ENCODE measurements at places on chromosomes 5 and 9.

- DNase-seq: peak; percentile 79
Measured at GRCh38 chr5:36156619-36157018, 4.7 kb downstream of the SKP2 start.

DNA sequence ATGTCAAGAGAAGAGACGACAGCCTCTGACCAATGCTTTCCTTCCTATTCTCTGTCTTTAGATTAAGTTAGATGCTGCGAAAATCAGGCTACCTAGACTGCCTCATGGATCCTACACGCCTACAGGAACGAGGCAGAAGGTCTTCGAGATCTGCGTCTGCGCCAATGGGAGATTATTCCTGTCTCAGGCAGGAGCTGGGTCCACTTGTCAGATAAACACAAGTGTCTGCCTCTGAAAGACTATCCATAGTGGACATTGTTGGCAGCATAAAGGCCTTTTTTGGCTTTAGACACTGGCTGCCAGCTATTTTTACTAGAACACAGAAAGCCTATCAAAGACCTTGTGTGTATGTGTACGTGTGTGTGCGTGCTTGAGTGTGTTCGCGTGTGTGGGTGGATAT is 90.9 kb upstream of the PPP1R2B start:
- DNase-seq: no peak

- DNase-seq: no peak
Measured at GRCh38 chr5:160649304-160649703, 202.7 kb downstream of the ATP10B start.

DNA sequence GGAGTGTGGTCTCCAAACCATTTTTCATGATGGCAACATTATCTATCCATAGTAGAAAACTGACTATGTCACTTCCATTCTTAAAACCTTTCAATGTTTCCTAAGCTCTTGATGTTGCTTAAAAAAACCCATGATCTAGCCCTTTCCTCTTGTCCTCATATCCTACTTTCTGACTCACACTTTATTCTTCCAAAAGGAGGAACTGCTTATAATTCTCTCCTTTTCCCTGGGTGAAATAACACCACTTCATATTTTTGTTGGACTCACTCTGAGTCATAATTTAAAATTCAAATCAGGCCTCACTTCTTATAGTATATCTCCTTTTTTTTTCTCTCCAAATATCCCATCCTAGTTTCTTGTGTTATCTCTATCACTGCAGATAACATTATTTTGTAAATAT is 513.9 kb downstream of the MAN2A1 start:
- DNase-seq: no peak

- no peak for DNase-seq
Measured at GRCh38 chr5:174071484-174071883, 26.0 kb downstream of the NSG2 start.

- peak; percentile 10 for DNase-seq
Measured at GRCh38 chr9:136625101-136626065, 37.3 kb upstream of the EGFL7 start.

- DNase-seq: no peak
Measured at GRCh38 chr9:86526021-86526420, 171.8 kb upstream of the TUT7 start.

DNA sequence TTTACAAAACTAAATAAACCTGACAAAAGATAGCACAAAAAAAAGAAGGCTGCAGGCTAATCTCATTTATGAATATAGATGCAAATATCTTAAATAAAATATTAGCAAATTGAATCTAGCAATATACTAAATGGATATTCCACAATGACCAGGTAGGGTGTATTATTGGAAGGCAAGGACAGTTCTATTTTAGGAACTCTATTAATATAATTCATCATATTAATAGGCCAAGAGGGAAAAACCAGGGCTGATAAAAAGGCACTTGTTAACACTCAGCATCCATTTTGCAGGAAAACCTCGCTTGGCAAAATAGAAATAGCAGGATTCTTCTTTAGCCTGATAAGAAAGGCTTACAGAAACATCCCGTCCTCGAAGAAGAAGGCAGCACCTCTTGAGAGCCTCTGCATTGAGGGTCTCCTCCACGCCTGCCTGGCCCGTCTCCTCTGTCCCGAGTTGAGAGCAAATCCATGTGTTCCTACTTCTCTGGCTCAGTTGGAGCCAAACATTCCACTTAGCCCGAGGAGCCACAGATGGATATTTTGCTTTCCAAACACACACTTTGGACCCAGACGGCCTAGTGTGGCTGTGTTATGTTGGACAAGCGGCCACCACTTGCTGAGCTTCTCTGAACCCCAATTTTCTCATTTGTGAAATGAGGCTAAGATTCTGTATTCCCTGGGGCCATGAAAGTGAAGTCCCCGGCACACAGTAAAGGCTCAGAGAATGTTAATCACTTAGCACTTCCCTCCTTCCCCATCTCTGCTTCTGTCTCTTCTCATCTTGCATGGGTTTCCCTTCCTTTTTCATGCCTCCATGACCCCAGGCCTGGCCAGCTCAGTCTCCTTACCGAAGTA is 181.8 kb upstream of the MVB12B start:
- DNase-seq: no peak

GRCh38 chr9:114091711-114092110 is 7.4 kb downstream of the KIF12 start:
- DNase-seq: no peak

DNA sequence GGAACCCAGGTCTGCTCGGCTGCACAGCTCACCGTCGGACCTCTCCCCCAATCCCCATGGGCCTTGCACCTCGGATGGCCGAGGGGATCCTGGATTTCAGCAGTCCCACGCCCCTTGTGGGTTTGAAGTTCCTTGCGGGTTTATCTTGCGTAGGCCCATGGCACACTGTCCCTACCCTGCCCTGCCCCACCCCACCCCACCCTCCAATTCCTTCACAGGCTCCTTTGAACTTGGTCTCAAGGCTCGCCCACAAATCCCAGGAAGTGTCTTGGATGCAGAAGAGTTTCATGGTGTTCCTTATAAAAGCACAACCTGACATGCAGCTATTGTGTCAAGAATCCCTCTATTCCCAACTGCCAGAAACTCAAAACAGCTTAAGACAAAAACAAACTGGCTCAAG is 11.2 kb upstream of the SMIM23 start:
- DNase-seq: no peak

DNA sequence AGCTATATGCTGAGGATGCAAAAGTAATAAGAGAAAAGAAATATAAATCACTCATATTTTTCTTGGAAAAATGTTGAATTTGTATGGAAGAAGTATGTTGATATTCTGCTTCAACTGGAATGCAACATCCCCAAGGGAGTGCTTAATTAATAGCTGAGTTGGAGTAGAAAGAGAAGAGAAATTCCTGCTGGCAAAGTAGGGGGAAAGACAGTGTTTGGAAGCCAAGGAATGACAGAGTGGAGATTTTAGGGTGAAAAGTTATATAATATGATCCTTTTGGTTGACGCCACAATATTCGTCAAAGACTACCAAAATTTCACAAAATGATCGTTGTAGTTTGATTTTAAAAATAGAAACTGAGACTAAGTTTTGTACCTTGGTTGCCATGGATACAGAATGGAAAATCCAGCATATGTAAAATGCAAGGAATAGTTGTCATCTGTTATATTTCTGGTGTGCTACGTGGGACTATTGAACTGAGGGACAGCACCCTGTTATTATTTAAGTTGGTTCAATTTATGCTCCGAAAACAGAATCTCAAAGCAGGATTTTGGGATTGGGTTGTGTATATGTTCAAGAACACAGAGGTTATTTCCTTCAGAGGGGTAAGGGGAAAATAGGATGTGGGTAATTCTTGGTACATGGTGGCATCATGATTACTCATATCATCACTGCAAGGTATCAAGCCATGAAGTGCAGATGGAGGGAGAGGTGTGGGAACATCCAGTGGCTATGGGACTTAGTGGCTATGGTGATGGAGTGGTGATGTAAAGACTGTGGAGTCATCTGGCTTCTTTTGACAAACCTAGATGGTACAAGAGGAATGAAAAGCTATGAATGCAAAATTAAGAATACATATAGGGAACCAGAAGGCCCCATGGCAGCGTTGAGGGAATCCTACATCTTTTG is 61.0 kb downstream of the SUB1 start:
- DNase-seq: no peak

- DNase-seq: no peak
Measured at GRCh38 chr9:95574176-95574575, 57.4 kb upstream of the PTCH1 start.

DNA sequence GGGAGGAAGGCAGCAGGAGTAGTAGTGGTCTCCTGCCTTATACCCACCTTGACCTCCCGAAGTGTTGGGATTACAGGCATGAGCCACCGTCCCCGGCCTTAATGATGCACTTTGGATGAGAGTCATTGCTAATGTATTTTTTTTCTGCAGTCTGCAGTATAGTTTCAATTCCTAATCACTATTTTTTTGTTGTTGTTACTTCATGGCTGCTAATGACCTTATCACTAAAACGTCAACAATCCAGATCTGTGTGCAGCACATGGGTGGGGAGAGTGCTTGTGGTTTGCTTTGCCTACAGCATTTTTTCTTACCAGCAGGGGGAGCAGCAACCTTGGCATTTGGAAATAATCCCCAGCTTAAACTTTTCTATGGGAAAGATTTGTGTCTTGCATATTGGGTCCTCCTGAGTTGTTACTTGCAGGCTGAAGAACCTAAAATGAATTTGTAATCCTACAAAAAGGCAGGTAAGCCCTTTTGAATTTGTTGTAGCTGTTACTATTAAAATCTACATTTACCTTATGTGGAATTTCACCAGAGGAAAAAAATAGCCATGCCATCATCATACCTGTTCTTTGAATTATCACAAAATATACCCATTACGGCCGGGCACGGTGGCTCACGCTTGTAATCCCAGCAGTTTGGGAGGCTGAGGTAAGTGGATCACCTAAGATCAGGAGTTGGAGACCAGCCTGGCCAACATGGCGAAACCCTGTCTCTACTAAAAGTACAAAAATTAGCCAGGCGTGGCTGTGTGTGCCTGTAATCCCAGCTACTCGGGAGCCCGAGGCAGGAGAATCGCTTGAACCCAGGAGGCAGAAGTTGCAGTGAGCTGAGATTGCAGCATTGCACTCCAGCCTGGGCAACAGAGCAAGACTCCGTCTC is 6.3 kb upstream of the MED7 start:
- peak; percentile 67 for DNase-seq

DNA sequence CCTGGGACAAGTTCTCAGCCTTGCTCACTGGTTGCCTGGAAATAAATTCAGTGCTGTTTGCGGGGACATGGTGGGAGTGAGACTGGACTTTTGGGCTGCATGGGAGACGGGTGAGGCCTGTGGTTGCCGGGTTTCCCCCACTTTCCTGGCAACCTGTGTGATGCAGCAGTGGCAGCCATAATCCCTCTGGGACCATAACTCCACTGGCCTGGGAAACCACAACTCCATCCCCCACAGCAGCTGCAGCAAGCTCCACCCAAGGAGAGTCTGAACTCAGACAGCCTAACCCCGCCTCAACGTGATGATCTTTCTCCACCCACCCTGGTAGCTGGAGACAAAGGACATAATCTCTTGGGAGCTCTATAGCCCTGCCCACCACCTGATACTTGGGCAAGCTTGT is 349.9 kb downstream of the PIK3R1 start:
- no peak for DNase-seq

GRCh38 chr9:127116088-127116726 is 6.2 kb downstream of the ANGPTL2 start:
- no peak for DNase-seq

- no peak for DNase-seq
Measured at GRCh38 chr5:128925973-128926372, 39.3 kb upstream of the SLC27A6 start.

DNA sequence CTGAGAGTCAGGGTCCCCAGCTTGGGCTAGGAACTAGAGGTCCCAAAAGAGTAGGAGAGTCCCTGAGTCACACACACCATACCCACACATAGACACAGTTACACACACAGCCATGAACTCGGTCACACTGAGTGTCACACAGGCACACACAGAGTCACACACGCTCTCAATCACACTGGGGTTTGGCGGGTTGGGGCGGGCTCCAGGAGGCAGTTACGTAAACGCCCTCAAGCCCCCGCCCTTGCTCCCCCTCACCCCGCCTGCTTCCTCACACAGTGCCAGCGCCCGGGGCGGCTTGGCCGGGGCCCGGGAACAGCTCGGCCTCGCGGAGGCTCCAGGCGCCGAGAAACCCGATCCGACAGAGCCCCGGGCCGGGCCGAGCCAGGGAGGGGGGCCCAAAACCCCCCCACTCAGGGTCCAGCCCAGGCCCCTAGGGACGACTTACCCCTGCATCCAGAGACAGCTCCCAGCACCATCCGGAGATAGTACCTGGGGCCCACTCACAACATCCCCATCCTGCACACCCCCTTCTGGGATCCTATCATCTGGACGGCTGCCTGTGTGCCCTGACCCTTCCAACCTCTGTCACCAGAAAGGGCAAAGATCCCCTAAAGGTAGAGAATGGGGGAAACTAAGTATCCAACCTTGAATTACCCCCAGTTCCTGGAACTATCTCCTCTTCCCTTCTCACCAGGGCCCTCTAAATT is 3.5 kb upstream of the CNTFR start:
- DNase-seq: no peak

GRCh38 chr5:150438873-150439546 is 10.5 kb downstream of the RPS14 start:
- DNase-seq: peak; percentile 28

- no peak for DNase-seq
Measured at GRCh38 chr5:177505075-177505474, 4.6 kb downstream of the DOK3 start.

- peak; percentile 47 for DNase-seq
Measured at GRCh38 chr5:115579747-115580173, 22.5 kb downstream of the TICAM2 start.

GRCh38 chr9:6552033-6552432 is 93.5 kb downstream of the GLDC start:
- DNase-seq: peak; percentile 5

GRCh38 chr5:129906177-129906887 is 2.1 kb downstream of the CHSY3 start:
- no peak for DNase-seq
